Activated CD8-positive, alpha-beta T cell treated with anti-CD3 and anti-CD28 coated beads, Interleukin-2, amount 10 ng/mL, durations not matched to agents 7 days and 5 days (primary cell): ENCODE measurements at places on chromosomes 12 and 14. TPM values are rescaled to one million over a fixed set of nuclear protein-coding genes. Genes with fewer than 3 reads are reported as not detected.

DNA sequence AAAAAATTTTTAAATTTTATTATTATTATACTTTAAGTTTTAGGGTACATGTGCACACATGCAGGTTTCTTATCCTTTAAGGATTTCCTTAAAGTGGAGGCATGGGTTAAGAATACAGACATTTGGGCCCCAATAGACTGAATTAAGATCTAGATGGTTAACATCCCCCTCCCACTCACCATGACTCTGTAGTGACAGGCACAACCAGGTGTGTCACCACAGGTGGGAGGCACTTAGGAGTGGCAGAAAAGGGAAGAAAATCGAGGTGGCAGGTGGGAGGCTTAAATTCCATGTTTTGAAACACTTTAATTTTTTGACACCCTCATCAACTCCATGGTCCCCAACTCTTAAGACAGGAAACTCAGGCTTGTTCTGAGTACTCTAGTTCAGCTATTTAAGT is 37.6 kb upstream of the GRIP1 start:
- no peak for DNase-seq

DNA sequence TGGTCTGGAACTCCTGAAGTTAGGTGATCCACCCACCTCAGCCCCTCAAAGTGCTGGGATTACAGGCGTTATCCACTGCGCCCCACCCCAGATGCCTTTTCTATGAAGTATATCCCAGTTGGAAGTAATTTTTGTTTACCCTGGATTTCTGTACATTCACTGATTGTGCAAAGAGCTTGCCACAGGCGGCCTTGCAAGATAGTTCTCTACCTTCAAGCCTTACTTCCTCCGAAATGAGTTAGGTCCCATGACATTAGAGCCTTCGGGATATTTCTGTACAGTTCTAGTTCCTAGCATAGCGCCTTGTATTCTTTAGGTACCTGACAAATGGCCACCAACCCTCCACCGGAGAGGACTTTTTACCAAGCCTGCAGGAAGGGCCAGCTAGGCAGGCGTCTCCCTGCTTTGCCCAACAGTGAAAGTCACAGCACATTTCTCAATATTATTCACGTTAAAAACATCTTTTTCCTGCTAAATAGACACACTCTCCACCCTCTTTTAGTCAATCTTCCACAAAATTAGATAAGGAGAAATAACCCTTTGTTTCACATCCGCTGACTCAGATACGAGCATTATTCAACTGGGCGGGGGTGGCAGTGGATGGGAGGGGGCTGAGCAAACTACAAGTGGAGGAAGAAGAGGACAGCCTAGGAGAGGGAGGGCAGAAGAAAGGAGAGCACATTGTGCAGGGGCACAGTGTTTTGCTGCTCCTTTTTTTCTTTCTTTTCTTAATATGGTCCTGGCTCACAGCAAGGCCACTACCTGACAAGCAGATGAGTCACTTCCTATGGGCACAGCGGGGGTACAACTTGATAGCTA is 40.0 kb upstream of the CAPRIN2 start:
- DNase-seq, result peak; percentile 38

DNA sequence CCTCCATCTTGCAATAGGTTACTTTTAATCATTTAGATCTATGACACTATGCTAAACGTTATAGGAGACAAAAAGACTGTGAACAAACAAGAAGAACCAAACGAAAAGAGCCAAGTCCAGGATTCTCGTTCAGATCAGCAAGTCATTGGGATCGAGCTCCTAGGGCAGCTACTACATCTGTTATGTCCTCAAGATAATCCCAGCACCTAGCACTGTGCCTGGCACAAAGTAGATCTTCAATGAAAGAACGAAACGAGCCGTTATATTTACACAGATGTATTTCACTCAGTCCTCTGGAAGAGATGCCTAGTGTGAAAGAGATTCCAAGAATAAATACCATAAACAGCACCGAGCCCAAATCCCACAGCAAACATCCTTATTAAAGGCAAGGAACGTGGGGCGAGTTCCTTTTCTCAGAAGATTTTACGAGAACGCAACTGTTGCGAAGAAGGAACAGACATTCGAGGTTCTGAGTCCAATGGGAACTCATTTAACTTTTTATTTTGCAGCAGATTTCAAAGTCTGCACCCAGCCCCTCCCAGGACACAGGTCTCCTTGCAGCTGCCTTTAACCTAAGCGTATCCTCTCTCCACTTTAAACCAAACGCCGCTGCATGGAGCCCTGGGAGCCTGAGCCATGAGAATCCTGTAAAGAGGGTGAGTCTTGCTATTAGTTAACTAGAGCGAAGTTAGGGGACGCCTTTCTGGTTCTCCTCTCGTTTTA is 544 bp upstream of the TDP1 start:
- no peak for DNase-seq

GRCh38 chr12:99553461-99553860 is 94.1 kb upstream of the GARIN6 start:
- DNase-seq, result no peak

DNA sequence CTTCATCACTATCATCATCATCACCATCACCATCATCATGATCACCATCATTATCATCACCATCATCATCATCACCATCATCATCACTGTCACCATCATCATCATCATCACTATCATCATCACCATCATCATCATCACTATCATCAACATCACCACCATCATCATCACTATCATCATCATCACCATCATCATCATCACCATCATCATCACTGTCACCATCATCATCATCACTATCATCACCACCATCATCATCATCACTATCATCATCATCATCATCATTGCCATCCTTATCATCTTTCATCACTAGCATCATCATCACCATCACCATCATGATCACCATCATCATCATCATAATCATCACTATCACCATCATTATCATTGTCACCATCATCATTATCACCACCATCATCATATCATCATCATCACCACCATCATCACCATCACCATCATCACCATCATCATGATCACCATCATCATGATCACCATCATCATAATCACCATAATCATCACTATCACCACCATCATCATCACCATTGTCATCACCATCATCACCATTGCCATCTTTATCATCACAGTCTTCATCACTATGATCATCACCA is 38.1 kb downstream of the SVOP start:
- DNase-seq, result no peak

DNA sequence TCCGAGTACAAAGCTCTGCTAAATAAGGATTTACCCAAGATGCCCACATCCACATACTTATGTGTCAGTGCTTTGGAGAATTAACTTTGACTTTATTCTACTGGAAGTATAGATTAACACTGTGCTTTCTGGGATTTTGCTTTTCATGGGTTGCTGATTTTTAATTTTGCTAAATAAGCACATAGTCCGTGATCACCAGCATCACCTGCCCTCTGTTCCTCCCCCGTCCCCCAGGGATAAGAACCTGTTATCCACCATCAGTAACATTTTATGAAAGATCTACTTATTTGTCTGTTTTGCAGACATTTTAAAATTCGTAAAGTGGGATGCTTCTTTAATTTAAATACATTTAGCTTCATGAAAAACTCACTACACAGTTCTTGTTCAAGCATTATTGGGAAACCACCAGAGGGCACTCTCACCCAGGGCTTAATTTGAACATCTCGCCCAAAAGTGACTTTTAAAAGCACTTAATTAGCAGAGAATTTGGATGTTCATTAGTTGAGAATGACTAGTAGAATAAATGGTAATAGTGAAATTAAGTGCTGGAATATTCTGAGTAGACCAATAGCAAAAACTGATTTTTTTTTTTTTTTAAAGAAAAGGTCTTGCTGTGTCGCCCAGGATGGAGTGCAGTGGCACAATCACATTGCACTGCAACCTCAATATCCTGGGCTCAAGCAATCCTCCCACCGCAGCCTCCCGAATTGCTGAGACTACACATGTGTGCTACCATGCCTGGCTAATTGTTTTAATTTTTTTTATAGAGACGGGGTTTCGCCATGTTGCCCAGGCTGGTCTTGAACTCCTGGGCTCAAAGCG is 35.7 kb downstream of the MRPL42 start:
- peak; percentile 78 for DNase-seq

SPTLC2 gene
- total RNA-seq, result 80.4 TPM

DNA sequence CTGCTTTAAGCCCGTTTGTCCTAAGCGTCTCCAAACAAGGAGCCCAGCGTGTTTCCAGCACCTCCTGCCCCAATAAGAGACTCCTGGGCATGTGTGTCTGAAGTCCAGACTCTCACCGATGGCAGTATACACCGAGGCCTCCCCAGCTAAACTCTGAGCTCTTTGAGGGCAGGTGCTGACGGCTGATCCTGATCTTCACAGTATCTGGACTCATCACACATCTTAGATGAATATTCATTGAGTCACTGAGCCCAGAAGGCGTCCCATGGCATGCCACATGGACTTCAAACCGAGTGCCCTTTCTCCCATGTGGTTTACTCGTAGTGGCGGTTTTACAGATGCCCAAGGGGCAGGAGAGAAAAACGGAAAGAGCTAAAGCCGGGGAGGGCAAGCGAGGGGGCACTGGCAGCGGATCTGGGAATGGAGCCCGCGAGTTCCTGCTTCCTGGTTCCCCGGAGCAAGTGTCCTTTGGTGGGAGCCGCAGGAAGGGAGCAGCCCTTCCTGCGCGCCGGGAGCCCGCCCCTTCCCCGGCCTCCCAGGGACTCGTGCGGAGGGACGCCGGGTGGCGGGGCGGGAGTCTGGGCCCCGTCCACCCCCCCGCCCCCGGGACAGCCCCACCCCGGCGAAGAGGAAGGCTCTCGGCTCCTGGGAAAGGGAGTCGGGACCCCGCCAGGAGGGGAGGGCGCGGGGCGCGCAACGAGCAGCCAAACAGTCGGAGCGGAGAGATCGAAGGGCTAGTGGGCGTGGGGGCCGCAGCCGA is 585 bp upstream of the TEAD4 start:
- DNase-seq, result no peak

DNA sequence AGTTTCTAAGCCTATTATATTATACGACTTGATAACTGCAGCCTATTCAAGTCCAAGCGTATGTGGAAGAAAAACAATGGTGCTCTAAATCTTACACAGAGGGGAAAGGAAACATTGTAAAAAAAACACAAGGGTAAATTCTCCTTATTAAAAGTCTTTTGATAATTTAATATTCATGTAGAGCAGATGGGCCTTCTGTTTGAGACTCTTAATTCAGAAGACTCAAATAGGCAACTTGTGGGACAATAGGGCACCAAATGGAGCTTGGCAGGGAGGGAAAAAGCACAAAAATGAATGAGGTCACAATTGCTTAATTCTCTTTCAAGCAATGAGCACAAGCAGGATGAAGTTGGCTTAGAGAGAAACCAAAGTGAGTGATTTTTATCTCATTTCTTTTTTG is 159.4 kb downstream of the NELL2 start:
- no peak for DNase-seq

- DNase-seq, result no peak
These were observed 990.2 kb upstream of the ATXN7L3B start for GRCh38 chr12:73547421-73547820.

DNA sequence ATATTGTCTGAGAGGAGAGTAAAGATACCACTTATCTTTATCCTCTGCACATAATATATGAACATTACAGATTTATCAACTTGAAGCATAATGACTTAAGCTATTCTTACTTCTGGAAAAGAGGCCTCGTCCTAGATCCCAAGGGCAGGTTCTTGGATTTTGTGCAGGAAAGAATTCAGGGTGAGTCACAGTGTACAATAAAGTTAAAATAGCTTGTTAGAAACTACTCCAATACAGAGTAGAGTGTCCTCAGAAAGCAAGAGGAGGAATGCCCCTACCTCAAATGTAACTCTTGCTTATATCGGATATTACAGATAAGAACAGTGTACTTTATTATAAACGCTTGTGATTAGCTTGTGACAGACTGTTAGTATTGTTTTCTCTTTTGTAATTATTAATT is 41.9 kb upstream of the ABCC9 start:
- no peak for DNase-seq
